ENCODE measurements at places on chromosomes 12 and 14. TPM values are rescaled to one million over a fixed set of nuclear protein-coding genes. Genes with fewer than 3 reads are reported as not detected.

NDRG2 gene
- 0.08 TPM for total RNA-seq

DAO gene
- total RNA-seq = not detected

LRRC43 gene
- not detected for total RNA-seq

PLEKHD1 gene
- not detected for total RNA-seq

DNA sequence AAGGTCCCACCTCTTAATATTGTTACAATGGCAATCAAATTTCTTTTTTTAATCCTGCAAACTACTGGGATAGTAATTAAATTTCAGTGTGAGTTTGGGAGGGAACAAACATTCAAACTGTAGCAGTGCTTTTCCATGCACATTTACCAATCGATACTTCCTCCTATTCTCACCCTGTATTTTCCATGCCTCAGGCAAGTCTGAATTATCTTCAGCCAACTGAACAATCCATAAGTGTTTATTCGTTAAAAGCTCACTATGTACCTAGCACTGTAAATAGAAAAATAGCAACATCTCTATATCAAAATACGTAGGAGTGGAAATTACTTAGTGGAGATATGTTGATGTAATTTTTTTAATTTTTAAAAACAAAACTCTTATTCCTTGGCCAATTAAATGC is 43.5 kb downstream of the CCDC177 start:
- no peak for DNase-seq

GRCh38 chr12:77357655-77358054 is 292.3 kb upstream of the E2F7 start:
- DNase-seq = no peak

GRCh38 chr14:57578801-57579200 is 85.1 kb upstream of the CCDC198 start:
- DNase-seq = no peak

DNA sequence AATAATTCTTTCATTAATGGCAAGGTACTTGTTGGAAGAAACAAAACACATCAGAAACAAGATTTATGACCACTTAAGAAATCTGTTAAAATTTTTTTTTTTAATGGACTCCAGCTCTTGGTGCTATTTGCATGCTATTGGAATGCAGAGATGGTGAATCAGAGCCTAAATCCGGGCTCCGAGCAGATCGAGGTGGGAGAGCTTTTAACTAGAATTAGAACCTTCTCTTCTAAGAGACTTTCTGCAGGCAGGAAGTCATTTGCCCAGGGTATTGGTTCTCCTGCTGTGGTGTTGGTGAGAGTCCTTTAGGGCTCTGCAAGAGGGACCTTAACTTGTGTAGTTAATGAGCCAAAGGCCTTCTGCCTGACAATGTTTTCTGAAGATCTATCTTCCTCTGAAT is 419.4 kb downstream of the SNAPC1 start:
- DNase-seq = no peak

DNA sequence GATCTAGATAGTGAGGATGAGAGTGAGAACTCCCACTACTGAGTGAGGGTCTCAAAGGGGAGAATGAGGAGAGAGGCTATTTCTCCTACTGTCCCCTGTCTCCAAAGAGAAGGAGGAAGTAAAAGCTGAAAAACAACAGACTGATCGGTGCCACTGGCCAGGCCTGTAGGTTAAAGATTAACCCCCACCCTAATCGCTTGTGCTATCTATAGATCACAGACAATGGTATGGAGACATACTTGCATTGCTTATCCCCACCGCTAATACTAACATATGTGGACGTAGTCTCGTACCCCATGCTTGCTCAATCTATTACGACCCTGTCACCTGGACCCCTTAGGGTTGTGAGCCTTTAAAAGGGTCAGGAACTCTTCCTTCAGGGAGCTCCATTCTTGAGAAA is 777.9 kb upstream of the TMEM132C start:
- no peak for DNase-seq

DNA sequence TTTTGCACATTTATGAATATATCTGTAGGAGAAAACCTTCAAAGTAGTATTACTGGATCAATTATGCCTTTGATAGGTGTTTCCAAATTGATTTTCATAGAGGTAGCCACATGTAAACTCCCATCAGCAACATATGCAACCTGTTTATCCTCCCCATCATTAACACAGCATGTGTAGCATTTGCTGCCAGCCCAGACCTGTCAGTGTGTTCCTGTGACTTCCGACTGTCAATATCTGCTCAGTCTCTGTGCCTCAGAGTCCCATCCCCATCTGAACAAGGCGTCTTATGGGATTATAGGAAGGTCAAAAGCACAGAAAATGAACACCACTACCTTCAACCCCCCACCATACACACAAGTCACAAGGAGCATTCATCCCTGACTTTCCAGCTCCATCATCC is 9.5 kb upstream of the CAPRIN2 start:
- no peak for DNase-seq

DNA sequence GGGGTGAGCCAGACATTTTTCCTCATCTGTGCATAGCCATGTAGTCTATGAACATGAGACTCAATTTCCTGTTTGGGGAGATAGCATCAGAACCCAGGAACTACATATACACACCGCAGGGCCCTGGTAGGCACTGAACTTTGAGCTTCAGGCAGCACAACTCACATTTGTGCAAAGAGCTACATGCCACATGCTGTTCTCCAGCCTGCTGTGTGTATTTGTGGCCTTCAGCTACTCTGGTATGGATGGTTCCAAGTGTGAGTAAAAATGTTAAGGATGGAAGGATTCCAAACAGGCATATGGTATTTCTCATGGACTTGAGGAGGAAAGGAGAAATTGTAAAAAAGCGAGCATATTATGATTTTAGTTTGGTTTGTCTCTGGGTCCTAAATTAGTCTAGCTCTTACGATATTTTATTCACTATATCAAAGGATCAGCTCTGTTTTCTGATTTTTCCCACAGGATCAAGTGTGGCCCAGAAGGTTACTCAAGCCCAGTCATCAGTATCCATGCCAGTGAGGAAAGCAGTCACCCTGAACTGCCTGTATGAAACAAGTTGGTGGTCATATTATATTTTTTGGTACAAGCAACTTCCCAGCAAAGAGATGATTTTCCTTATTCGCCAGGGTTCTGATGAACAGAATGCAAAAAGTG is 422.4 kb upstream of the OR4E1 start:
- no peak for DNase-seq

GRCh38 chr12:30847259-30847658 is 79.3 kb upstream of the TSPAN11 start:
- peak; percentile 41 for DNase-seq

Data from SJSA1 (cell line).